NCI-H1436 (cell line): ENCODE measurements at places on chromosomes 2 and 18.

DNA sequence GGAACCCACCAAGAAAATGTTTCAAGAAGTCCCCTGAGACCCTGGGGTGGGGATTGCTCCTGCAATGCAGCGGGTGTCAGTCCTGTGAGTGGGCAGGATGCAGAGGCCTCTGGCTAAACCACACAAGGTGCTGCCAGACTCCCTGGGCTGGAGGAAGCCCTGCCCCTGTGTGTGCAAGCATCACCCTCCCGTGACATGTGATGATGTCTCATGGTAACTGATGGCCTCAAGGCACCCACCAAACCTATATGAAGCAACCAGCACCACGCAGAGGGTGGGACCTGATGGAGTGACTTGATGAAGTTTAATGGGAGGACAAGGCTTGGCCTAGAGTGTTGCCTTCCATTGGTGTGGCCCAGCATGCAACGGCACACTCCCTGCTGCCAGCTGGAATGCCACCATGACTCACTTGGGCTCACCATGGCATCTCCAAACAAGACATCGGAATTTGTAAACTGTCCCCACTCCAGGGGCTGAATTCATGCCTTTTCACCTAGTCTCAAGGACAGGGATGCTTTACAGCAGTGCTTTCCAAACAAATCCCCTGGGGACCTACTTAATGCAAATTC, 8.7 kb upstream of the SLC14A1 start:
- no peak for DNase-seq

GRCh38 chr2:58387701-58388100, 146.6 kb upstream of the FANCL start:
- no peak for DNase-seq

DNA sequence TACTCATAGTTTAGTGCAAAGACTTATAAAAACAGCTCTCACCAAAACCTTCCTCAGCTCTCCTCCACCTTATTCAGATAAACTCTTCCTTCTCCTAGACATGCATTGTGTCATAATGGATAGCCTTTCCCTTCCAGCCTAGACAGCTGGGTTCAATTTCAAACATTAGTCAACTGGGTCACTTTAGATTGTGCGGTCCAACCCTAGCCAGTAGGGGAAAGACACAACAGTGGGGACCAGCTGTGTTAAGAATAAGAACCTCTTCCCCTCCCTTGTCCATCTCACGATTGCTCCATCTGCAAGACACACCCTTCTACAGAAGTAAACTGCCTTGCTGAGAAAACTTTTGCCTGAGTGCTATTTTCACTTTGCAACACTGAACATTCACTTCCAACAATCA, 8.5 kb downstream of the PRPF40A start:
- DNase-seq, result no peak

GRCh38 chr18:58097907-58098166, 53.8 kb downstream of the NEDD4L start:
- DNase-seq, result no peak

DNA sequence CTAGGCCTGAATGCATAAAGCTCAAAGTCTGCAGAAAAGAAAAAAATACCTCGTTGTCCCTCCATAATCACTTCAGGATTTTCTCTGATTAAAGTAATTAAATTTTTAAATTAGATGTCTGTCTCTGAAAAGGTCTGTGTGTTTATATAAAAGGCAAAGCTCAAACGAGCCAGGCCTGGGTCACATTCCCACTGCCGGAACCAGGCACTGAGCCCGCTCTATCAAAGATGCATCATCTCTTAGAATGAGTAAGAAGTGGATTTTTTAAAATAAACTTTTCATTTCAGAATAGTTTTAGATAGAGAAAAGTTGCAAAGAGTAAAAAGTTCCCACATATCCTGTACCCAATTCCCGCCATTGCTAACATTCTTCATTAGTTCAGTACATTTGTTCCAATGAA, 202.1 kb upstream of the KYNU start:
- no peak for DNase-seq

- no peak for DNase-seq
Observed at GRCh38 chr2:97967216-97967592, 28.5 kb downstream of the TMEM131 start.

GRCh38 chr18:65752625-65753325, 2.0 kb downstream of the CDH7 start:
- no peak for DNase-seq

- no peak for DNase-seq
Observed at GRCh38 chr2:85806358-85807118, 52.7 kb downstream of the ATOH8 start.

- no peak for DNase-seq
Observed at GRCh38 chr2:236061497-236061896, 106.7 kb downstream of the GBX2 start.
